ENCODE measurements at places on chromosomes 12 and 14.

DNA sequence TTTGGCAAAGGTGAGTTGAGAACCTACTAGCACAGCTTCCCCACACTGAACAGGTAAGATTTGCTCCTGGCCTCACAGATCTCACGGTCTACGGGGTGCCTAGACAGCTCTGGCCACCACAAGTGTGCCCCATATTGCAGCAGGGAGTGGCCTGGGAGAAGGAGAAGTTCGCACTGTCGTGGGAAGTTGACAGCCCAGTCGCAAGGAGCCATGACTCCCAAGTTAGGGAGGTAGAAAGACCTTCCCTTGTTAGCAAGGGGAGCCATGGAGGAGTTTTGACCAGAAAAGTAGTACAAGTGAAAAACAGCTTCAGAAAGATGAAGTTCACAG, 316.3 kb downstream of the BCL11B start:
- no peak for DNase-seq

- no peak for DNase-seq
These were observed 660.9 kb upstream of the LMO3 start for GRCh38 chr12:17266856-17267255.

DNA sequence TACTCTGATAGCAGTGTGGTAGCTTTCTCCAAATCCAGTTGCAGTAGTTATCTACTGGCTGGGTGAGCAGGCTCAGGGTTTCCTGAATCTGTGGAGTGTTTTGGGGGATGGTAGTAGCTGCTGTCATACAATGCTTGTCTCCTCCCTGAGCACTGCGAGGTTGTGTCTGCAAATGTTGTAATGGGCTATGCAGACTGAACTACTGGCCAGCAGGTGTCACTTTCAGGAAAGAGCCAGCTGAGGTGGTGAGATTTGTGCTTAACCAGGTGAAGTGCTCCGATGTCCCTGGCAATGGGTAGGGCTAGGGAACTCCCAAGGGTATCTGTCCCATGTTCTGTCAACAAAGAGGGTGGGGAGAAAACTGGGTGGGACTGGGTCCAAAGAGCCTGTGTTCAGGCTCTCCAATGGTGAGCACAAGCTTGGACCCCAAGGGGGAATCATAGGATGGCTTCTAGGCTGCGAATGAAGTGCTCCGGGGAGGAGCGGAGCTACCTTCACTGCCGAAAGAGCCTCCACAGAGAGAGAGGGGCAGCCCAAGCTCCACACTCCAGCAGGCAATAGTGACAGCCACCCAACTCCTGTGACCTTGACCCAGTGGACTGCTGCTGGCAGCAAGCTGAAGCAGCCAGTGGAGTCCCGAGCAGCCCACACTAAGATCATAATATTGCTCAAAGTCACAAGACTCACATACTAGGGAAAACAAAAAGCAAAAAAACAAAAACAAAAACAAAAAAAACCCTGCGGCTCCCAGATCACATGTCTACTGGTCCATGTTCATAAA, 1324.0 kb upstream of the USP15 start:
- DNase-seq = no peak

DNA sequence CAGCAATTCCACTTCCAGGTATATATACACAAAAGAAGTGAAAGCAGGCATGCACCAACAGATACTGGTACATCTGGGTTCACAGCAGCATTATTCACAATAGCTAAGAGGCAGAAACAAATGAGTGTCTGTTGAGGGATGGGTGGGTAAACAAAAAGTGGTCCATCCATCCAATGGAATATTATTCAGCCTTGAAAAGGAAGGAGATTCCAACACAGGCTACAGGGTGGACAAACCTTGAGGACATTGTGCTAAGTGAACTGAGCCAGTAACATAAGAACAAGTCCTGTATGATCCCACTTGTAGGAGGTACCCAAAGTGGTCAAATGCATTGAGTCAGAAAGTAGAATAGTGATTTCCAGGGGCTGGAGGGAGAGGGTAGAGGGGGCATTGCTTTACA, 27.6 kb upstream of the BEGAIN start:
- no peak for DNase-seq

- DNase-seq = no peak
These were observed 94.7 kb downstream of the GCH1 start for GRCh38 chr14:54807881-54808280.

DNA sequence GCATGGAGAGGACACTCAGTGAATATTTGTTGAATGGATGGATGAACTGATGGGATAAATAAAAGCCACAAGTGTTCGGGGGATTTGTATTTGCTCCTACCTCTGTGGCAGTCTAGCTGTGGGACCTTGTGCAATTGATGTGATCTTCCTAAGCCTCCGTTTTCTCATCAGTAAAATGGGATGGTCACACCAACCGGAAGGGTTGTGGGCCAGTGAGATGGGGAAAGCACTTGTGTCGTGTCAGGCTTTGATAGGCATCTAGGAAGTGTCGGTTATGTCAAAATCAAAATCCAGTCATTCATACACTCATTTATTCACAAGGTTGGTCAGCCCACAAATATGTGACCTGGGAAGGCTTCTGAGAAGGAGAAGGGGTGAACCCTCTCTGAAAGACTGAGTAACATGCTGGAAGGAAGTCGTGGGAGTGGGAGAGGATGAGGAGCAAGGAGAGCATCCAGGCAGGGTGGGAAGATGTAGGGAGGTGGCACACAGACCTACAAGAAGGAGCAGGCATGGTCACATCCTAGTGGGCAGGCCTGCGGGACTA, 7.8 kb upstream of the SERPINA9 start:
- DNase-seq = no peak

- peak; percentile 13 for DNase-seq
These were observed 17.1 kb downstream of the SLC11A2 start for GRCh38 chr12:51009056-51009440.

DNA sequence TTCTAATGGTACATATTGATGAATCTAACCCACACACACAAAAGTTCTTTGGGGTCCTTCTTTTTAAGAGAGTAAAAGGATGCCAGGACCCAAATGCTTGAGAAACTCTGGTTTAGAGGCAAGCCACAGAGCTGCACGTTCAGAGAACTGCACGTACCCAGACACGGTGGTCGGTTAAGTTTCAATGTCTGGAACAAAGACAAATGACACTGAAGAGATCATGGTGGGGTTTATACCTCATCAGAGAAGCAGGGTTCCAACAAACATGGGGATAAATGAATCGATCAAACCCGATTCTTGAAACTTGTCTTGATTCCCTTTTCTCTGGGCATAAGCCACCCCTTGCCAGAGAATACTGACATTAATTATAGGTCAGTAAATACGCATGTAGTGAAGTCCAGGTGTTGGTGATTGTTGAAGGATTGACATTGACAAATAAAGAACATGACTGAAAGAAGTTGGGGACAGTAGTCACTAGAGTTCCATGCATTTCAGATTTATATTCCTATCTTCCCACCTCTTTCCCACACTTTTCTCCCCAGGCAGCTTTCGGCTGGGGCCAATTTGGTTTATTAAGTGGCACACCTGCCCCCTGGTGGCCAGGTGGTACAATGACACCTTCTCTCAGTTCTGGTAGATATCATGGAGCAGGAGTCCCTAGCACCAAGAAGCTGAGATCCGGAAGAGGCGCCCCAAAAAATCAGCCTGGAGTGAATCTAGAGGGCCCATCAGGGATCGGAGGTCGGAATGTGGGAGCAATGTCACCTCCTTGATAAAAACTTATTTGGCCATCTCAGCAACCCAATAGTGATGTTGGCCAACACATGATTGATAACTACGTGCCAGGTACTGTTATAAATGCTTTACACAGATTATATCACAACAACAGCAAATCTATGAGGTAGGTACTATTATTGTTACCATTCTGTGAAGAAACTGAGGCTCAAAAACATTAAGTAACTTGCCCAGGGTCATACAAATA, 17.8 kb upstream of the HDAC7 start:
- no peak for DNase-seq

DNA sequence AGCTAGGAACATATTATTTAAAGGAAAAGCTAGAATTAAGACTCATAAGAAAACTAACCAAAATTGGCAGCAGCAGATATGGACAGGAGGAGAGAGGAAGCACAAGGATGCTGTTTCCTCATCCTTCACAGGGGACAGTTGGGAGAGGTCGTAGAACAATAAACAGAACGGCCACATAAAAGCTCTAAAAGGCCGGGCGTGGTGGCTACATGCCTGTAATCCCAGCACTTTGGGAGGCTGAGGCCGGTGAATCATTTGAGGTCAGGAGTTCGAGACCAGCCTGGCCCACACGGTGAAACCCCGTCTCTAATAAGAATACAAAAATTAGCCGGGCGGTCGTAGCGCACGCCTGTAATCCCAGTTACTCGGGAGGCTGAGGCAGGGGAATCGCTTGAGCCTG, 10.5 kb downstream of the TCL1B start:
- no peak for DNase-seq

GRCh38 chr14:84036840-84037239, 1493.1 kb upstream of the FLRT2 start:
- DNase-seq = no peak

GRCh38 chr12:68667291-68667690, 19.5 kb upstream of the NUP107 start:
- no peak for DNase-seq

- no peak for DNase-seq
These were observed 259.0 kb downstream of the EGLN3 start for GRCh38 chr14:33691907-33692306.

- DNase-seq = no peak
These were observed 71.0 kb upstream of the FBXO21 start for GRCh38 chr12:117261247-117261646.

DNA sequence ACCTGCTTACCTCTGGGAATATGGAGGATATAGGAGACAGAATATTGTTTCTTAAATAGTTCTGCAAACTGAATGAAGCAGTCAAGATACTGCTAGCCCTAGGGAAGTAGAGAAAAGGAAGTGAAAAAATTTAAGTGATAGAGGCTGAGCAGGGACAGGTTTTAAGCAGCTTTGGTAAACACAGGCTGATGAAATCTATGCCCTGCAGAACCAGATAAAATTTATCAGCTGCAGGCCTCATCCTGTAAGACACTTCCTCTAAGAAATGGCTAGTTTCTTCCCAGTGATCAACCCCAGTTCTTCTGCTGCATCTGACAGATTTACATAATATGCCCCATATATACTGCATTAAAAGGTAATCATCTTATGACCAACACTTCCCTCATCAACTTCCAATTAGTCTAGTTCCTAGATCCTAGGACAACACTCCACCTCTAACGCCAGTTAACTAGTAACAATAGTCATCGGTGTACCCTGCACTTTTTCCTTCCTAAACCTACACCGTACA, 1.3 kb upstream of the ESYT1 start:
- no peak for DNase-seq

DNA sequence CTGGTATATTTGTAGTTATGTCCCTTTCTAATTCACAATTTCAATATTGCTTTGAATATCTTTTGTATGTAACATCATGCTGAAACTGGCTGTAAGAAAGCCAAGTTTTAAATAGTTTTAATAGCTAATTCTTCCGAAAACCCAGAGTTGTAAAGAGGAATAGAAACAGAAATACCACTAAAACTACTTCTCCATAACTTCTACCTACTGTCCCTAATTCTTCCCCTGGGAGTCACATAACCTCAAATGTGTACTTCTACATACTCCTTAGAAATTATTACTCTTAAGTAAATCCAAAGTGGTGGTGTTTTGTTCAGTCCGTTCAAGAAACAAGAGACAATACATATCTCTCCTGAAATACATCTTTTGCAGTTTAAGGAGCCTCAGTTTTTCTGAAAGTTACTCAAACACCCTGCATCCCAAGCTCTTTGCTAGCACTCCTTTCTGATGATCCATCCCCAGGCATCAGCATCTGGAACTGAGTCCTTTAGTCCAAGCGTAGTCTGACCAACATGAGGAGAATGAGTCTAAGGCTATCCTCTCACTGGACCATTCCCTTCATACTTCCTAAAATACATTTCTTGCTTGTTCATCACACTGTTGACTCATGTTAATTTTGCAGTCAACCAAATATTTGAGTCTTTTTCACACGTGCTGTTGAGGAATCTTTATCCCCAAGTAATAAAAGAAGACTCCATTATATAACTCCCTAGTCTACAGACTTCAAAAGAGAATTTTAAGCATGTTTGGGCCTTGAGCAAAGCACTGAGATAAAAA, 214.3 kb upstream of the NUDT4 start:
- DNase-seq = no peak

Measured in anterior cingulate cortex (tissue), 58 donors.